ENCODE measurements at places on chromosomes 7 and 10.

DNA sequence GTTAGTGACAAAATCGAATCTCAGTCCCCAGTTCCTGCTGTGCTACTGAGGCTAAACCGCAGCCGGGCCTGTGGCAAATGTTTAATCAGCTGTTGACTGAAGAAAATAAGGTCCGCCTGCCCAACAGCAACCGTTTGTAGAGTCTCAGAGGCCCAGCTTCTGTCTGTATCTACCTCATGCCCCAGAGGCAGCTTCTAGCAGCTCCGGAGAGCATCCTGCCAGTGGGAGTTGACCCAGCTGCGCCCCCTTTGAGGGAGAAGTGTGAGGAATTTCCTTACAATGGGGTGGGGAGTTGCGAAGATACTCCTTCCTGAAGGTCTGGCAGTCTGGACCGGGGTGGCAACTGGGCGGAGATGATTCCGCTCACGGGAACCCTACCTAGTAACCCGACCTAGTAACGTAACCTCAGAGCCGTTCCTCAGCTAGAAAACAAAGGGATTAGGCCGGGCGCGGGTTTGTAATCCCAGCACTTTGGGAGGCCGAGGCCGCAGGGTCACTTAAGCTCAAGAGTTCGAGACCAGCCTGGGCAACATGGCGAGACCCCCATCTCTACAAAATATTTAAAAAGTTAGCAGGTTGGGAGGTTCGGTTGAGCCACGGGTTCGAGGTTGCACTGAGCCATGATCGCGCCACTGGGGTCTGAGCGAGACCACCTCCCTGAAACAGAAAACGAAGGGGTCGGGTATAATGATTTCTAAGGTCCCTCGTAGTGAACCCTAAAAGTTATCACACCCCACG is 846 bp upstream of the ZNF775 start:
- DNase-seq = no peak

DNA sequence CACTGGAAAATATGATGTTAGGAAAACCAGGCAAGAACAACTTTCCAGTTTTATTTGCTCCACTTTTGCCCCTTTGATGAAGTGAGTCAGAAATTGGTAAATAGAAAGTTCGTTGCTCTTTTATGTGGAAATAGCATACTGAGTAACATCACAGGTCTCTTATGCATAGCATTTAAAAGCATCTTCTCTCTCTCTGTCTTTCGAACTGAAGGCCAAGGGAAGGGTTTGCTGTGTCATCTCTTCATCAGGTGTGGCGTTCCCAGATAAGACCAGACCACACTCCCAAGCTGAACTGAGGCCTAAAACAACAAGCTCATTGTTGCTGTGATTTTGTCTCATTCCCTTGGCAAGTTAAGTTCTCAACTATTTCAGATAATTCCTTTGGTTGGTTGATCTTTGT is 131.8 kb upstream of the GRB10 start:
- no peak for DNase-seq

DNA sequence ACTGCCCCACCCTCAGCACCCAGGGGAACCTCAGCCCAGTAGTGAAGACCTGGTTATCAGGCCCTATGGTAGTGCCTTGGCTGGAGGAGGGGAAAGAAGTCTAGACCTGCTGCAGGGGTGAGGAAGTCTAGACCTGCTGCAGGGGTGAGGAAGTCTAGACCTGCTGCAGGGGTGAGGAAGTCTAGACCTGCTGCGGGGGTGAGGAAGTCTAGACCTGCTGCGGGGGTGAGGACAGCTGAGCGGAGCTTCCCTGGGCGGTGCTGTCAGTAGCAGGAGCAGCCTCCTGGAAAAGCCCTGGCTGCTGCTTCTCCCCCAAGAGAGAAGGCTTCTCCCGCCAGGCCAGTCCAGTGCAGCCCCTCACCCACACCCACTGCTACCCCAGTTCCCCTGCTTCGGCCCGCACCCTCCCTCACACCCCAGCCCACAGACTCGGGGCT is 6.3 kb downstream of the NOS3 start:
- no peak for DNase-seq

GRCh38 chr7:38630720-38631673 is at the start of gene AMPH:
TSS of gene AMPH (minus strand) at chr7:38631373. CDS start at chr7:38631351, 22 bp downstream.
- DNase-seq = no peak

DNA sequence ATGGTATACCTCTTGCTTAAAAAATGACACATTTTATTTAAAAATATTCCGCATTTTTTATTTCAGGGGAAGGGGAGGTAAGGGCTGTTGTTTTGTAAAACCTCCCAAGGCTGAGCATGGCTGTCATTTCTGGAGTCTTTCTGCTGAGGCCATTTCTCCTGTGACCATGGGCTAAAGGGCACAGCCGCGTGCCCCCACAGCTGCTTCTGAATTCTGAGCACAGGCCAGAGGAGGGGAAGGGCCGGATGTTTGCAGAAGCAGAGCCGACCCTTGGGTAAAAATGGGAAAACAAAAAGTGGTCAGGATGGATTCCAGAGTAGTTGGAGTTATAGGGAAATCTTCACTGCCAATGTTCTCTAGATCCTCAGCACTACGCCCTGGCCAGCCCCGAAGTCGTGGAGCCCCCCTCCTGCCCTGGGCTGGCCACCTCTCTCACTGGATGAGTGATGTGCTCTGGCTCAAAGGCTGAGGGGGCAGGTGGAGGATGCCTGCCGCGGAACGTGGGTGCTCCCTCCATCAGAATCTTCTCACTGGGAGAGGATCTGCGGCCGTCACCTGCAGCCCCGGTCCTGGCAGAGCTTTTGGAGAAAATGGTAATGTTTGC is 131.3 kb upstream of the ZEB1 start:
- no peak for DNase-seq

DNA sequence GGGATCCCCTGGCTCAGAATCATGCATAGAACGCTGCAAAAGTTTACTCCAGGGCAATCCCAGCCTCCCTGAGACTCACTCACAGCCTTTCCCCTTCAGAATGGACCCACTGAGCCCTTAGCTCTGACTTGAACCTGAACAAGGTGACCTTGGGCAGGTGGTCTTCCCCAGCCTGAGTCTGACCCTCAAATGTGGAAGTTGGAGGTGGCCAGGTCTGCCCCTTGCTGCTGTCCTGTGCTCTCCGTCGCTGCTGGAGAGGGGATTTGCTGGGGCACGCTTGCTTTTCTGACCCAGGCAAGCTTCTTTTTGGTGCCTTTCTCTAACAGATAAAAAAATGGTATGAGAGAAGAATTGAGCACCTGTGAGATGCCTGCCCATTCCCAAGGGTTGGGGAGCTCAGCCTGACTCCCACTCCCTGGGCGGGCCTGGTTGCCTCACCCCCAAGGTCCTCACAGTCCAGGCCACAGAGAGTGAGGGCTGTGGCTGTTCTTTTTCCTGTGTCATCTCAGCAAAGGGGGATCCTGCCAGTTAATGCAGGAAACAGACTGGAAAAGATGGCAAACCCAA is 46.6 kb upstream of the IGFBP3 start:
- no peak for DNase-seq

DNA sequence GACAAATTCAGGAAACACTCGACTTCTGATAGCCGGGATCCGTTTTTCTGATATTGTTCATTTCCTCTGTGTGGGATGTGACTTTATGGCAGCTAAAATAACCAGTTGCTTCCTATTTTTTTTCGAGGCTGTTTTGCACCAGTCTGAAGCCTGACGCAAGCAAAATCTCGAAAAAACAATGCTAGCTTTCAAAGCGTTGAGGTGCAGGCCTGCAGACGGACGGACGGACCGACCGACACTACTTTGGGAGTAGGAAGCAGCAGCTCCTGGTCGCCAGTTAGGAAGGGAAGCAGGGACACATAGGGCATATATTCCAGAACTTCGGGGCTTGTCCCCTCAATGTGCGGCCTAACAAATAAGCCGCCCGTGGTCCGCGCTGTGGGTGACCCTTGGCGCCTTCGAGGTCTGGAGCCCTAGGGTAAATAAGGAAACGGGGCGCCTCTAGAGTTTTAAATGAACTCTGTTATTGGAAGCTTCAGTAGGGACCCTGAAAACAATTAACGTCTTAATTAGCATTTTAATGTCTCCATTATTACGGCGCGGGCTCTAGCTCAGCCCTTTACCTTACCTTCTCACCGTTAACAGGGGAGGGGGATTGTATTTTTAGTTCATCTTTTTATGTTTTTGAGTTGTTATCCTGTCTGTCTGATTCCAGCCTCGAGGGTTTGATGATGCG is 1.3 kb downstream of the HHEX start:
- DNase-seq = no peak

DNA sequence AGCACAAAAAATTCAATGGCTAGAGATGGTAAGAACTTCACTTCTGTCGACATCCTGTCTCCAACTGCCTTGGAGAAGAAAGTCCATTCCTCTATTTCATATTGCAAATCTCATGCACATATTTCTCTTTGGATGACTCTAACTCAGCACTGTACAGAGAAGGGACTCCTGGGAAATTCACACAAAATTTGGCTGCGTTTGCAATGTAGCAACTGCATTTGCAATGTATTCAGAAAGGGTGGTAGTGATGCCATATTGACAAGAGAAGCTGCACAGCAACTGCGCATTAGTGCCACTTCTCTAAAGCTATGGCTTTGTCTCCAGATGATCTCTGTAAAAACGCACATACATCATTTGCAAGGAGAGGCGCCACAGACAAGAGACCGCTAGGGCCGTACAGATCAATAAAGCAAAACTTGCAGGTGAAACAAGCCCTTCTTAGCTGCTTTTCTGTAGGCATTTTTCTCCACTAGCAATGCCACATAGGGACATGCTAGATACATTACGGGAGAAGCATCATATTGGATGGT is 389.5 kb downstream of the TCERG1L start:
- no peak for DNase-seq

GRCh38 chr10:103534621-103535498 is 41.4 kb downstream of the NEURL1 start:
- no peak for DNase-seq

DNA sequence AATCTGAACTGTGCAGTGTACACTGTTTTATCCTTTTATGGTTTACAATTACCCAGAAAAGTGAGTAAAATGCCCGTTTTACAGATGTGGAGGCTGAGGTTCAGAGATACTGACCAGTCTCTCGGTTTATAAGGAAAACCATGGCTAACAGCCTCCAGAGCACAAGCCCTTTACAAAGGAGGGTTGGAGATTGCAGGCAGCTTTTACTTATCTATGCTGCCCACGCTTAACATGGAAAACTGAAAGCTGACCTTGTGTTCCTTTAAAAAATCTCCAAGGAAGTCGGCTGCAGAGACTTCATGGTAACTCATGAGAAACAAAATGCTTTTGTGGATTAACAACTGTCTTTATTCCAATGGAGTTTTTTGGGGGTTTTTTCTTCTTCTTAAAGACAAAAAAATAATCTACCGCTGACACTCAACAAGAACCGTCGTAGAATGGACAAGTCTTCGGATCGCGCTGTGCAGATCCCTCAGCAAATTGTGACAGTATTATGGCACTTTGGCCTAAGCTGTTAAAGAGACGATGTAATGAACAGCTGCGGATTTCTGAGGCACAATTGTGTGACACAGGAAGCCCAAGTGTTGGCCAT is 654 bp upstream of the SLF2 start:
- no peak for DNase-seq

GRCh38 chr10:132971448-132972148 is 29.2 kb upstream of the CFAP46 start:
- DNase-seq = no peak

DNA sequence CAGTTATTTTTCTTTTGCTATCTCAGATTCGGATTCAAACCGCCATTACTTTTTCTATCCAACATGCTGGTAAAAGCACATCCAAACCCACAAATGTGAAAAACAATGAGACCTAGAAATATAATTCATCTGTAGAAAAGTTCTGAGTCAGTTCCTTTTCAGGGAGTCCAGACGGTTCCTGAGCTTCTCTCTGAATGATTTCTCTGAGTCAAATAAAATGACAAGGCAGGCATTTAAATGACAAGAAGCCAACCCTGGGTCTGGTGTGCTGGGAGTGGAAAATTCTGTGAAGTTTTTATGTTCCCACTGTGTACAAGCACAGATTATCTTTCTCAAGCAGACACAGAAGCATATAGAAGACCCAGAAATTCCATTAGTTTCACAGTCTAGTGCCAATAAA is 96.3 kb upstream of the ANKRD1 start:
- DNase-seq = no peak

- no peak for DNase-seq
Measured at GRCh38 chr10:58784361-58784760, 271.7 kb downstream of the BICC1 start.

- DNase-seq = no peak
Measured at GRCh38 chr7:158407581-158408317, 179.9 kb downstream of the PTPRN2 start.

- DNase-seq = no peak
Measured at GRCh38 chr7:77354484-77354883, 61.7 kb downstream of the GSAP start.

- DNase-seq = peak; percentile 87
Measured at GRCh38 chr7:36128448-36129047, 24.5 kb upstream of the EEPD1 start.

DNA sequence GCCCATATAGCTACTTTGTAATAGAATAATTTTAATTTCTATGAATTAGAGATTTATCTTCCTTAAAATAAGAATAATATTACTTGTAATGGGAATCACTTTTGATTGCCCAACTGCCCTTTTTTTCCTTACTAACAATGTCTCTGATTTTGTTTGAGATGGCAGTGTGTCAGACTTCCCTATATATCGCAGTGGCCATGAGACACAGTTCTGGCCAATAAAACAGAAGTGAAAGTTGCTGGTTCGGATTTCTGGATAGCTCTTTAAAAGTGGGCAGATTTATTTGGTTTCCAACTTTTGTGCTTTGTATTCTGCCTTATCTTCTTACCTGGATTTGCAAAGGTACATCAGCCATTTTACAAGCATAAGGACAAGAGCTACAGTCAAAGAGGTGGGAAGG is 170.2 kb downstream of the PPP1R17 start:
- DNase-seq = no peak

DNA sequence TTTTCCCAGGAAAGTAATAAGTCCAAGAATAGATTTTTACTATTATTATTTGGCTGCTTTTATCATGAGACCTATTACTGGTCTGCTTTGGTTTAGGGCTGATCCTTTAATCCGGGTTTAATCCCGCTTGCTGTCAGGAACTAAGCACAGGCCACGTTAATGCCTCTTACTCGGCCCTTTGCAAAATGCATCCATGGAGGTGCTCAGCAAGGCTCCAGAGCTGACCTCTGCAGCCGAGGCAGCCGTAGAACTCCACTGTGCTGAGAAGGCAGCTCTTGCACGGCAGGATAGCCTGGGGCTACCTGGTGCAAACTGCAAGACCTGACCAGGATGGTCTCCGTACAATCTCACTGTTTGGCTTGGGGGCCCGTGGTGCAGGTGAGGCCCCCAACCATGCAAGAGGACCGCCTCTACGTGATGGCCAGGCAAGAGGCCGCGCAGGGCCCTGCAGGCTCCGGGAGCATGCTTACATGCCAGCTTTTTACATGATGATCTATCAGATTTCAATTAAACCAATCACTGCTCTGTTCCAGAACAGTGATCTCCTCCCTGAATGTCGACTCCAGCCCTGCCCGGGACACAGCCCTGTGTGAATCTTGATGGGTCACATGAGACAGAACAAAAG is 10.4 kb upstream of the CALML3 start:
- DNase-seq = no peak

GRCh38 chr7:14888962-14889361 is 13.6 kb downstream of the DGKB start:
- DNase-seq = peak; percentile 42
